ENCODE measurements at places on chromosomes 12 and 14. TPM values are rescaled to one million over a fixed set of nuclear protein-coding genes. Genes with fewer than 3 reads are reported as not detected.

- no peak for DNase-seq
- H3K27me3 ChIP-seq = no peaks in the 10 kb centered on the region
- H3K36me3 ChIP-seq = no peaks in the 10 kb centered on the region
- H3K4me1 ChIP-seq = no peaks in the 10 kb centered on the region
Measured at GRCh38 chr14:56678838-56679237, 99.2 kb downstream of the TMEM260 start.

DNA sequence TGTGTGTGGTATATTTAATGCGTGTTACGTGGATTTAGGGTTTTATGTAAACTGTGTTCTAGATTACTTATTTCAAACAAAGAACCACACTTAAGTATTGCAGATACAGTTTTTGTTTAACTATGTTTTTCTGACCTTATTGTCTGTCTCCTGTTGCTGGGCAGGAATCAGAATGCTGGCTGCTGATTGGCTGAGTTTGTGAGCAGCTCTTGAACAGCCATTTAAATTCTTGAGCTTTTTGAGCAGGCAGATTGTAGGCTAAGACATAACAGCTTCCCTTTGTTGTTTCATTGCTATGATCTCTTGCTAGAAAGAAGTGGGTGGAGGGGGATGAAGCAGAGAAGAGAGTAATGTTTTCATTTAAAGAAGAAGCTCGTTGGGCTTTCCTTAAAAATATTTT, 52.2 kb downstream of the ATF7IP start:
- peaks cover 46% of the 10 kb centered on the region for H3K4me1 ChIP-seq
- 0 out of 2 replicates have a peak overlapping the region, but pooled peaks have one; percentile 21 for H3K4me3 ChIP-seq
- peak; percentile 96 for DNase-seq
- no peaks in the 10 kb centered on the region for H3K36me3 ChIP-seq

DNA sequence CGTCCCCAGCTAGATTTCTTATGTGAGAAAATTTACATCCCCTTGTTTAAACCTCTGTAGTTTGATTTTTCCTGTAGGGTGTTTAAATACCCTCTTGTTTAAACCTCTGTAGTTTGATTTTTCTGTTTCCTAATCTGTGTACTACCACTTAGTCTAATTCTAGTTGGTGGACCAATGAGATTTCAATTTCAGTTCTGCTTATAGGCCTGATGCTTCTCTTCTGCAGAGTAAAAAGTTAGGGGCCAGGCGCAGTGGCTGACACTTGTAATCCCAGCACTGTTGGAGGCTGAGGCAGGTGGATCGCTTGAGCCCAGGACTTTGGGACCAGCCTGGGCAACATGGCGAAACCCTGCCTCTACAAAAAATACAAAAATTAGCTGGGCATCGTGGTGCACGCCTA, 11.5 kb downstream of the UBC start:
- no peaks in the 10 kb centered on the region for H3K27me3 ChIP-seq
- no peak overlapping the region for H3K27ac ChIP-seq
- no peak overlapping the region for H3K4me3 ChIP-seq

DNA sequence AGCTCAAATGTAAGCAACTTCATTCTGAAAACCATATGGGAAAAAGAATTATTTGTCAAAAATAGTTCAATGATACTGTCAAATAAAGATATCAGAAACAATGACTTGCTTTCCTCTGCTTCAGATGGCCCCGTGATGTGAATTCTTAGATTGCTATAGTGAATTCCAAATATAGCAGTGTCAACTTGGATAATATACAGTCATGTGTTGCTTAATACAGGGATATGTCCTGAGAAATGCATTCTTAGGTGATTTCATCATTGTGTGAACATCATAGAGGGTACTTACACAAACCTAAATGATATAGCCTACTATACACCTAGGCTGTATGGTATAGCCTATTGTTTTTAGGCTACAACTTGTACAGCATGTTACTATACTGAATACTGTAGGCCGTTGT, 108.7 kb upstream of the MIS18BP1 start:
- H3K4me3 ChIP-seq = no peak overlapping the region
- H3K27ac ChIP-seq = no peak overlapping the region
- H3K4me1 ChIP-seq = no peaks in the 10 kb centered on the region
- no peak for DNase-seq
- H3K27me3 ChIP-seq = no peaks in the 10 kb centered on the region

GRCh38 chr12:56725723-56726102, 614 bp upstream of the NACA start:
- H3K4me3 ChIP-seq = peak overlapping the region; percentile 93
- H3K4me1 ChIP-seq = peaks cover 32% of the 10 kb centered on the region
- DNase-seq = no peak
- peak overlapping the region; percentile 96 for H3K27ac ChIP-seq
- peaks cover 27% of the 10 kb centered on the region for H3K36me3 ChIP-seq
- no peaks in the 10 kb centered on the region for H3K27me3 ChIP-seq

TAS2R8 gene
- not detected for total RNA-seq

PRB2 gene
- not detected for total RNA-seq

KRT6C gene
- not detected for total RNA-seq
